ENCODE measurements at places on chromosomes 6 and 20. TPM values are rescaled to one million over a fixed set of nuclear protein-coding genes. Genes with fewer than 3 reads are reported as not detected.

The DTNBP1 gene
- total RNA-seq = 13.2 TPM

The RAET1G gene
- not detected for total RNA-seq

The EMILIN3 gene
- not detected for total RNA-seq

The SCUBE3 gene
- 0.25 TPM for total RNA-seq

The DZANK1 gene
- total RNA-seq = 6.4 TPM

The DCDC2 gene
- not detected for total RNA-seq

The SOX18 gene
- total RNA-seq = 0.66 TPM

The FAM184A gene
- 20.0 TPM for total RNA-seq

The GABBR1 gene
- 158 TPM for total RNA-seq

The NKX2-4 gene
- not detected for total RNA-seq

The CCM2L gene
- 6.3 TPM for total RNA-seq

The HNF4A gene
- total RNA-seq = not detected

The TULP1 gene
- total RNA-seq = not detected

The DLL1 gene
- 34.3 TPM for total RNA-seq

The ARMC2 gene
- total RNA-seq = 6.9 TPM

The SLC12A5 gene
- total RNA-seq = 10.4 TPM

The ZNF165 gene
- total RNA-seq = 0.47 TPM

The CALHM4 gene
- total RNA-seq = not detected

The SUPT3H gene
- 16.0 TPM for total RNA-seq

The UST gene
- total RNA-seq = 11.2 TPM

The ENPP4 gene
- total RNA-seq = 3.1 TPM

The CDC25B gene
- total RNA-seq = 27.6 TPM

The MACROD2 gene
- total RNA-seq = 8.7 TPM

The IPCEF1 gene
- total RNA-seq = 0.61 TPM

The BHLHE23 gene
- 23.9 TPM for total RNA-seq

The BTN1A1 gene
- total RNA-seq = not detected

The VSX1 gene
- total RNA-seq = not detected

The FKBP5 gene
- 10.6 TPM for total RNA-seq

The SLC17A2 gene
- total RNA-seq = not detected

The TREM2 gene
- not detected for total RNA-seq

The RGS19 gene
- 4.4 TPM for total RNA-seq

The EPB41L1 gene
- 54.1 TPM for total RNA-seq

The PFDN6 gene
- 69.7 TPM for total RNA-seq

The MAP7 gene
- 2.2 TPM for total RNA-seq

The BMP7 gene
- total RNA-seq = 8.7 TPM

The MEP1A gene
- total RNA-seq = not detected

The TRDN gene
- not detected for total RNA-seq

All from glutamatergic neuron (in vitro differentiated cells).